Activated T-cell treated with anti-CD3 and anti-CD28 coated beads, Interleukin-2, amount 50 U/mL, for 72 hours (primary cell): ENCODE measurements at places on chromosomes 7 and 10. TPM values are rescaled to one million over a fixed set of nuclear protein-coding genes. Genes with fewer than 3 reads are reported as not detected.

DNA sequence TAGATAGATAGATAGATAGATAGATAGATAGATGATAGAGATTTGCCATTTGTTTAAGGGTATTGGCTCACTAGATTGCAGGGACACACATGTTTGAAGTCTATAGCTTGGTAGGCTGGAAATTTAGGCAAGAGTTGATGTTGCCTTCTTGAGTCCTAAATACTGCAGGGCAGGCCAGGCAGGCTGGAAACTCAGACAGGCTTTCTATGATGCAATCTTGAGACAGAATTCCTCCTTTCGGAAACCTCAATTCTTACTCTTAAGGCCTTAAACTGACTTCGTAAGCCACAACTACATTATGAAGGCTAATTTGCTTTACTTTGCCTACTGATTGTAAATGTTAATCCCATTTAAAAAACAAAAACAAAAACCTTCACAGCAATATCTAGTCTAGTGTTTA lies 322.9 kb upstream of the AKR1E2 start:
- H3K4me3 ChIP-seq, result no peak overlapping the region
- no peak overlapping the region for H3K27ac ChIP-seq
- no peaks in the 10 kb centered on the region for H3K4me1 ChIP-seq
- no peaks in the 10 kb centered on the region for H3K36me3 ChIP-seq
- DNase-seq, result no peak

DNA sequence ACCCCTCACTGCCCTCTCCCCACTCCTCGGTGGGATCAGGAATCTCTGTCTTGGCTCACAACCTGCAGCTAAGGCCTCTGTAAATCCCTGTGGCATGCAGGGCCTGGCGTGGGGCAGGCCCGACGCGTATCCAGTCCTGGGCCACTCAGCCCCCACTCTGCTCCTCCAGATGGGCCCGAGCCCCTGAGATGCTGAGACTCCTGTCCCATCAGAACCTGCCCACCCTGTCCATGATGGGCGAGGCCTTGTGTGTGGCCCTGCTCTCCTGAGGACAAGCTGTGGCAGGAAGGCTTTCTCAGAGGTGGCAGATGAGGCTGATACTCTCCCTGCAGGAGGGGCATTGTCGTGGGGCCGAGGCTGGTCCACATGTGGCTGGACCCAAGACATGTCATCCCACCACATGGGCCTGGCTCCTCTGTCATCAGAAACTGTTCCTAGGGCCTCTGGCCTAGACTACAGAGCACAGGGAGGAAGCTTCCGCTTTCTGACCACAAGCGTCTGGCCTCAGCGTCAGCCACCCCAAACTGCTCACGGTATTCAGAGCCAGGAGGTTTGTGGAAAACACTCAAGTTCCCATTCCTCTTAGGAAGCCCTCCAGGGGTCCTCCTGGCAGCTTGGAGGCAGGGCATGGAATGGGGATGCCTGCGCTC lies 6.0 kb downstream of the ALOX5 start:
- H3K27ac ChIP-seq, result no peak overlapping the region
- no peak for DNase-seq
- H3K27me3 ChIP-seq, result peaks cover 25% of the 10 kb centered on the region

- DNase-seq, result no peak
- no peak overlapping the region for H3K27ac ChIP-seq
- no peaks in the 10 kb centered on the region for H3K4me1 ChIP-seq
- H3K27me3 ChIP-seq, result no peaks in the 10 kb centered on the region
- H3K4me3 ChIP-seq, result no peak overlapping the region
Observed at GRCh38 chr7:1307828-1308227, 75.2 kb downstream of the UNCX start.

The EBLN1 gene
- not detected for total RNA-seq

DNA sequence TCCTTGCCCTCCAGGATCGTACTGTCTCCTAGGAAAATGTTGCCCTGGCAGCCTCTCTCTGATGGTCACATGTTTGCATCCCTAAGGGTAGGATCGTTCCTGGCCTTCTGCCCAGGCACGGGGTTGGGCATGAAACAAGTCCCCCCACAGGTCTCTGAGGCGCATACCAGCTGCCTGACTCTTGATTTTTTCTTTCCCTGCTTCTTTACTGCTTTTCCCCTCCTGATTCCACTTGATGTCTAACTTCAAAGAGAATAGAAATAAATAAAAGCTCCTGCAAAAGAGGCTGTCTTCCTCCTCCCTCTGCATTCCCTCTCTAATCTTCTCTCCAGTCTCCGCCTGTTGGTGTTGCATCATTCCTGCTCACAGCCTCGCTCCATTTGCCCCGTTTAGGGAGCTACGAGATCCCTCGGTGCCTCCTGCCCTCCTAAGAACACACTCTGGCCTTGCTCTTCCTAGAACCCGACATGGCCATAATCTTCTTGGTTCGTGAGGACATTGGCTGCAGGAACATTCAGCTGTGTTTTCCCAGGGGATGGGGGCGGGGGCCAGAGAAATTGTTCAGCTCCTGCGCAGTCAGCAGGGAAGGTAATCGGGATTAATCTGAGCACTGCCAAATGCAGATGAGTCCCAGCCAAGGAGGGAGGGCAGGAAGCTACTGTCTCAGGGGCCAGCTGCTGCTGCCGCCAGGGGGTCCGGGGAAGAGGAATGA lies 26.0 kb downstream of the LEP start:
- H3K4me3 ChIP-seq, result no peak overlapping the region
- H3K27ac ChIP-seq, result no peak overlapping the region
- no peaks in the 10 kb centered on the region for H3K36me3 ChIP-seq
